Stimulated activated CD8-positive, alpha-beta memory T cell treated with anti-CD3 and anti-CD28 coated beads, Interleukin-7, amount 100 ng/mL, for 1 hour (primary cell): ENCODE measurements at places on chromosomes 1 and 21.

DNA sequence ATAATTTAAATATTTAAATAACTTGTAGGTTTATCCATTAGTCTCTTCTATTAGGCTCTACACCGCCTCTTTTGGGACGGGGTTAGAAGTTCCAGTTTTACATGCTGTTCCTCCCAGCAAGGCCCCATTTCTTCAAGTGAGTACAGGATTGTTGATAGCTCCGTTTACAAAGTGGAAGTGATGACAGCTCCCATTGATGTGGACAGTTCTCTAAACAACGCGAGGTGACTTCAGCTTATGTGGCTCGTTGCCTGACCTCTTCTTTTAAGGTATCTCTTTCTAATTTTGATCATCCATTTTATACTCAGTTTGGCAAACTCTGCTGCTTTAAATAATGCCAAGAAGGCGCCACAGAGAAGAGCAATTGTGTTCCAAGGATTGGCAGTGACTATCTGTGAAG lies 49.7 kb downstream of the PACC1 start:
- no peak for DNase-seq

DNA sequence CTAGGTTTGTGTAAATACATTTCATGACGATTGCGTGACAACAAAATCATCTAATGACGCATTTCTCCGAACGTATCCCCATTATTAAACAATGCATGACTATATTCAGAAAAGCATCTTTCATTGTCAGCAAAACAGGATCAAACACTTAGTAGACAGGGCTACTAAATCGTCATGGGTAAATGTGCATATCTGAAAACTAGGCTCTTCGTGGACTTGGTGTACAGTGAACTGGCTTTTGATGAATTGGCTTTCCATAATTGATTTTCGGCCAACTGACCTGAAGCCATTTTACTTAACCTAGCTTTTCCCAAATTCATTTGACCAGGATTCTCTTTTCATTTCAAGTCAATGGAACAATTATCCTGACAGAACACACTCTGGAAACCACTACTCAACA lies 665.0 kb downstream of the SMYD3 start:
- DNase-seq, result no peak

DNA sequence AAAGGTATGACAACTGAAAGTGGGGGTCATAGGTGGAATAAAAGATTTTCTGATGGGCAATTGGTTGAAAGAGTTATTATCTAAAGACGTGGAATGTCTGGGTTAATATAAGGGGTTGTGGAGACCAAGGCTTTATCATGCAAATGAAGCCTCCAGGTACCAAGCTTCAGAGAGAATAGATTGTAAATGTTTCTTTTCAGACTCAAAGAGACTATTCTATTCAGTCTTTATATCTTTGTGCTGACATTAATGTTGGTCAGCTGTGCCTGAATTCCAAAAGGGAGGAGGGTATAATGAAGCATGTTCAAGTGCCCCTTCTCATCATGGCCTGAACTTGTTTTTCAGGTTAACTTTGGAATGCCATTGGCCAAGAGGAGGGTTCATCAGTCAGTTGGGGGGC lies 145.3 kb downstream of the SETD4 start:
- DNase-seq, result no peak

DNA sequence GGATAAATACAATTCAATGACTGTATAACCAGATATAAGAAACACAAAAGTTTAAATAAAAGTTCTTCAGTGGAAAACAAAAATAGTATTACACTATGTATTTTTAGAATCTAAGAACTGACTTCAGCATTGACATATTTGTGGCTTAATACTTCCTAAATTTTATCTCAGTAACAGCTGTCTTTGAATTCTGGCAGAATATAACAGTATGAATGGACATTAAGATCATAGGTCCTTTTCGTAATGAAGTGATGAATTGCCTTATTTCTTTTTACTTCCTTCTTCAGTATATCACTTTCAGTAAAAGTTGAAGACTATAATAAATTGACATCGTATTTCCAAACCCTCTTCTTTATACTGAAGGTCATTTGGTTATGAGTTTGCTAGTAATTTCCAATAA lies 1030.0 kb downstream of the MRPL39 start:
- DNase-seq, result no peak

DNA sequence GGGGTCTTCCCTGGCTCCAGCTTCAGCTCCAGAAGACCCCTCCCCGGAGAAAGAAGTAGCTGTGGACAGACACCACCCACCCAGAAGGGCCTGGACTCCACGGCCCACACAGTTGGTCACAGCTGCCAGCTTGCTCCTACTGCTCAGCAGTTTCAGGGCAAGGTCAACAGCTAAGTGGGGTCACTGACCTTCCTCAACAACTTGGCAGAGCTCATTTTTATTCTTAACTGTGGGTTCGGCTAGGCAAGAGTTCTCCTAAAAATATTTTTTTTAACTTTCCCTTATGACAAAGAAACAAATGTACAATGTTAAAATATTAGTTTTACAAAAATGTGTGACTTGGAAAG lies 41.9 kb downstream of the CTNNBIP1 start:
- no peak for DNase-seq
